ENCODE measurements at places on chromosomes 5 and 9.

GRCh38 chr5:168944004-168944403, 356.9 kb downstream of the SLIT3 start:
- no peak for DNase-seq

- DNase-seq = no peak
Observed at GRCh38 chr5:79505138-79505537, 8.8 kb downstream of the HOMER1 start.

- DNase-seq = no peak
Observed at GRCh38 chr5:13357929-13358328, 586.6 kb downstream of the DNAH5 start.

GRCh38 chr9:111910428-111910827, 13.8 kb downstream of the UGCG start:
- DNase-seq = no peak

- no peak for DNase-seq
Observed at GRCh38 chr5:173627860-173628392, 11.5 kb upstream of the BOD1 start.

DNA sequence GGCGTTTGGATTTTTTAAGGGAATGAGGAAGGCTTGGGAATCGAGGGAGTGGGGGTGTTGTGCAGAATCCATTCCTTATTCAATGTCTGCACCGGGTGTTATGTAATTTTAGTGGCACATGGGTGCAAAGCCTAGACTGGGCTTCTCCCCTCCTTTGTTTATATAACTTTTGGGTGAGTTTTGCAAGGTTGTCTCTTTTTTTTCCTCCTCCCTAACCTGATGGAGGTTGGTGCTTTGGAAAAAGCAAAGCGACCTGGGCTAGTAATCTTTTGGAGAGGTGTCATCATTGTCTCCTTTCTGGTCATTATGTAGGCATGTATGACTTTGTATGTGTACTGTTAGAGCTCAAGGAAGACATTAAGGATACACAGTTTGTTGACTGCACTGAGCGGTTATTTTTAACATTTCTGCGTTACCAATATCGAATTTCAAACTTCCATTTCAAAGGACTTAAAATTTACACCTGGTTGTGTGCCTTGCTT, 3.1 kb downstream of the SMARCA2 start:
- DNase-seq = no peak

GRCh38 chr5:117475919-117476318, 901.3 kb upstream of the SEMA6A start:
- no peak for DNase-seq

- no peak for DNase-seq
Observed at GRCh38 chr9:37953775-37954437, 50.0 kb upstream of the SLC25A51 start.

Data from D721Med (cell line).